ENCODE measurements at places on chromosomes 7 and 10. TPM values are rescaled to one million over a fixed set of nuclear protein-coding genes. Genes with fewer than 3 reads are reported as not detected.

- DNase-seq, result no peak
These were observed 70.3 kb downstream of the KIF20B start for GRCh38 chr10:89771684-89772083.

GRCh38 chr7:1950452-1951158 is 280.5 kb downstream of the ELFN1 start:
- DNase-seq, result no peak

GRCh38 chr7:47394751-47395252 is 187.1 kb downstream of the TNS3 start:
- no peak for DNase-seq

GRCh38 chr7:55265836-55266642 is 99.1 kb upstream of the LANCL2 start:
- DNase-seq, result no peak

DNA sequence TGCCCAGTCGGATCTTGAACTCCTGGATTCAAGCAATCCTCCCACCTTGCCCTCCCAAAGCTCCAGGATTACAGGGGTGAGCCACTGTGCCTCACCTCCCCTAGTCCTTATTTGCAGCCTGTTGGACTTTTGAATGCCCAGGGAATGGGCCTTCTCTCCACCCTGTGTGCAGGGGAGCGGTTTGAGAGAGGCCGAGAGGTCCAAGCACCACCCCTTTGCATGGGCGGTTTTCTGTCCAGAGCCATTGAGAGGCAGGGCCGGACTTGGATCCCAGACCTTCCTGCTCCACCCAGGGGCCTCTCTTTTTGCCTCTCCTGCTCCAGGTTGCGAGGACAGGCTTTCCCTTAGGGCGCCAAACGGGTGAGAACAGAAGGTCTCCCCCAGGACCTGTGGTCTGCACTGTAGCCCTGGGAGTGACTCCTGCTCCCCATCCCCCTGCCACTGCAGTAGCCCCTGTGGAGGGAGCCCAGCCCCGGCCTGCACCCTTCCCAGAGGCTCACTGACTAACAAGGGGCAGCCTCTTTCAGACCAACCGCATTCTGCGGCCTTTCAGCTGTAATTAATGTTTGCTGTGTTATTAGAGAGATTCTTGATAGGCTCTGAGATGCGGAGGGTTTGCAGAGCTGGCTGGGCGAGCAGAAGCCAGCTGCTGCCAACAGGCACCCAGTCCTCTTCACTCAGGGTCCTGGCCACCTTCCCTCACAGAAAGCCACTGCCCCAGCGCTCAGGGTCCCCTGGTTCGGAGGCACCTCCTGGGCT is 57.9 kb downstream of the ELFN1 start:
- DNase-seq, result no peak

GRCh38 chr7:28036696-28037095 is 143.9 kb downstream of the JAZF1 start:
- DNase-seq, result no peak

DNA sequence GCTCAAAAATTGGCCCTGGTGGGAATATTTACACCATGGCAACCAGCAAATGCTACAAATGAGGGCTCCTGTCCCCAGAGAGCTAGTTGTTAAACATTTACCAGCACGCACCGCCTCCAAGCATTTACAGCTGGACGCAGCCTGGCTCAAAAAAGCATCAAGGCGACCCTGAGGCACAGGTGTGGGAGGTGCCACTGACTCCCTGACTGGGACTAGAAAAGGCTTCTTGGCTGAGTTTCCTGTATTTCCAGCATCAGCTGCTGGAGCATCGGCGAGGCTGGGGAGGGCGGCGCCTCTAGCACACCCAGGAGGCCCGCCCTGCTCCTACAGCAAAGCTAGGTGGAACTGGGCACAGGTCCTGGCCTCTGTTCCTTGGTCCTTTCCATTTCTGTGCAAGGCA is 43.5 kb upstream of the ZRANB1 start:
- DNase-seq, result no peak

DNA sequence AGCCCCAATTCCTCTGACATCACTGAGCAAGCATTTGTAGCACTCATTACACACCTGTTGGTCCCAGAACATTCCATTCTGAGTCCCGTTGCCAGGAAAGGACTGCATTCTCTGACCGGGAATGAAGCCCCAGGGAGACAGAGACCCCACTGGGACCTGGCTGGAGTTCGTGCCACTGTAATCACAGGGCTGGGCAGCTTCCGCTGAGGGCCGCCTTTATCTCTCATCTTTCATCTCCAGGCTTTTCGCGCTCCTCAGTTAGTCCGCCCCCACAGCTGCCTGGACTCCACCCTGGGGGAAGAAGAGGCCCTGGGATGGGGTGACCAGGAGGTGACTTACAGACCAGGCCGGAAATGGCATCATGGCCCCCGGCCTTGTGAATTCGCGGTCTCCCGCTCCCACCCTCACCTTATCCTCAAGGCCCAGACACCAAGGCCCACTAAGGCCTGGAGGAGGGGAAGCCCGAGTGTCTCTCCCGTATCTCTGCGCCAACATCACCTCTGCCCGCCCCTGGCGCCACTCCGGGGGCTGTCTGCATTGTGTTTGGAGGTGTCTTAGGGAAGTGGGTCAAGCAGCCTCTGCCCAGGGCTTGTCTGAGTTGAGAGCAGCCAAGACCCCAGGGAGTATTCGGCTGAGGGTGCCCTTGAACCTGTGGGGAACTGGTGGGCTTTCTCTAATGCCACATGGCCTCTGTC is 75.4 kb downstream of the PROSER2 start:
- DNase-seq, result peak; percentile 56

DNA sequence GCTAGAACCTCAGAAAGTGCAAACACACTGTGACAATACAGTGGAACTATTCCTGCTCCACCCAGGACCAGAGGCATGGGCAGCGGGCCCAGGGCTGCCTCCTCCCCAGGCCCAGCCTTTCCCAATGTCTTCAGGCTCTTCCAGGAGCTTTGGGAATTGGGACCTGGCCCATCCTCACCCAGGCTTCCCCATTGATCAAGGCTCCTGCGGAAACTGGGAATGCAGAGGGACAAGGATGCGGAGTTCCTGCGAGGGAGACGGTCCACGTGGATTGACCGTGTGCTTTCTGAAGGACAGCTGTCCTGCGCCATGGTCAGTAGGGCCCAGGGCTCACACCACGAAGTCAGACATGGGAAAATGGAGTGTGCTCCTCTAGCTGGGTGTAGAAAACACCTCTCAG is 56.6 kb downstream of the CSGALNACT2 start:
- DNase-seq, result no peak

DNA sequence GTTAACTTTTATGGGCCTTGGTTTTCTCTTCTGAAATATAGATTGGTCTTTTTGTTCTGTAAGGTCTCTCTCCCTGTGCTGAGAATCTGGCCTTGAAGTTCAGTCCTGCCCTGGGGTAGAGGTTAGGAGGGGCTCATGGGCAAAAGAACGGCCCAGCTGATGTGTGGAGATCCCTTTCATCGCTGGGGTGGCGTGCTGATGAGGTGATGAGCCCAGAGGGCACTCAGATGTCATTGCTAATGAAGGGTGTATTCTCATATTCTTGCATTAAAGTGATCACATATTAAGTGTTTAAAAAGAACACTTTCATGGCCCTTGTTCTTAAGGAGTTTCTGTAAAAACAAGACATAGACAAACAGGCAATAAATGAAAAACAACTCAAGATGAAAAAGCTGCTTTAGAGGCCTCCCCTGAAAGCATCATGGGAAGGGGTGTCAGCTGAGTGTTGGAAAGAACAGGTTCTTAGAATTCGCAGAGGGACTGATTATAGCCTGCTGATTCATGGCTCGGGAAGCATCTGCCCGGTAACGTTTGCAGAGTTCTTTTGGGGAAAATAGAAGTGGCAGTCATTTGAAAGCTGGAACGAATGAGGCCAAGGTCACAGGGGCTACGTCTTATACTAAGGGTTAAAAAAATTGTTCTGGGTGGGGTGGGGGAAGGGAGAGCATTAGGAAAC is 72.5 kb upstream of the GPR158 start:
- DNase-seq, result no peak

GRCh38 chr7:45084901-45085618 is 3.7 kb downstream of the NACAD start:
- no peak for DNase-seq

GRCh38 chr7:2667843-2668242 is 20.2 kb upstream of the AMZ1 start:
- no peak for DNase-seq

GRCh38 chr10:26242706-26243350 is 26.3 kb downstream of the GAD2 start:
- DNase-seq, result no peak

DNA sequence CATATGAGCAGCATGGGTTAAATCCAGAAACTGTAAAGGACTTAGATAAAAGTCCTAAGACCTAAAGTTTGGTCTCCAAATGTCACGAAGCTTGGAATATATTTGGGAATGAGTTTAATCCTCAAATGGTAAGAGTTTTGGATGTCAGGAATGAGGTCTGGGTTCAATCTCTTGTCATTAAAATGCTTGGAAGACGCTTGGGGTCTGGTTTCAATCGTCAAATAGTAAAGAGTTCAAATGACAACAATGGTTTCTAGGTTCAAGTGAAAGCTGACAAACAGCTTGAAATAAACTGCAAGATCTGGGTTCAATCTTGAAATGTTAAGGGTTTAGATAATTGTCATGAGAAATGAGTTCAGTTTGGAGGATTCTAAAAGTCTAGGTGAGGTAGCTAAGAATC is 385.5 kb upstream of the HPS1 start:
- no peak for DNase-seq

DNA sequence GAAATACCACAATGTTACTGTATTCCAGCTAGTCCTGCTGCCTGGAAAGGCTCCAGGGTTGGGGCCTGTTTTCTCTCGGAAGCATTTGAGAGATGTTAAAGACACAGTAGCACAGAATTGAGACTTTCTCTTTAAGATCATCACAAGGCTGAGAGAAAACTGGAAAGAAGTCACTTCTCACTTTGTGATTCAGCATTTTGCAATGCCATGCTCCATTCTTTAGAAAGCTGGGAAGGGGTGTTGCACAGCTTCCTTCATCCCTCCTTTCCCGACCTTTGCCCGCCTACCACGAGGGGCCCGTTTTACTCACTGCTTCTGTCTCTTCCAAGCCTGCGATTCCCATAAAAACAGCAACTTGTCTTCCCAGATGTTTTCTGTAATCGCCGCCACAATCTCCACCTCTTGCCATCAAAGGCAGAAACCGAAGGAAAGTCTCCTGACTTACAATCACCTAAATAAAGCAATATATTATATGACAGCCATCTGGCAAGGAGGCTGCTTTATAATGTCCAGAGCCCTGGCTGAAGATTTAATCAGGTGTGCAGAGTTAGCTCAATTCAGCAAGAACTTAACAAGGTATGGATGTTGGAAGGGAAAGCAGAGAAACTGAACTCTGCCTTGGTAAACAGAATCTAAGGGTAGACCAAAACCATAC is 18.9 kb downstream of the NOD1 start:
- peak; percentile 89 for DNase-seq

DNA sequence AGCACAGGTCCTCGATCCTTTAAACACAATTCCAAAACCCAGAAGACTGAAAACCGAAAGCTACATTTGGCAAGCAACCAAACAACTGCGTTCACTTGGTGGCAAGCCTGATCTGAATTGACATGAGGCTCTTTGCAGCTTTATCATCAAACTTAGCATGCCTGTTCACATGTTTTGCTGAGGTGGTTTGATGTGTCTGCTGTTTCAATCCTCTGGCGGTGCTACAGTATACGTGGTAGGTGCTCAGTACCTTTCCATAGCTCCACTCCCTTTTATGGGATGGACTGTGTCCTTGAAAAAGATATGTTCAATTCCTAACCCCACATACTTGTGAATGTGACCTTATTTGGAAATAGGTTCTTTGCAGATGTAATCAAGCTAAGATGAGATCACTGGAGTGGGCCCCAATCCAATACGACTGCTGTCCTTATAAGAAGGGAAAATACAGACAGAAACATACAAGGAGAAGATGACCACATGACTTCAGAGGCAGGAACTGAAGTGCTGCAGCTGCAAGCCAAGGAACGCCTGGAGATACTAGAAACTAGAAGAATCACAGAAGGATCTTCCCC is 33.4 kb downstream of the CCDC6 start:
- peak; percentile 83 for DNase-seq

DNA sequence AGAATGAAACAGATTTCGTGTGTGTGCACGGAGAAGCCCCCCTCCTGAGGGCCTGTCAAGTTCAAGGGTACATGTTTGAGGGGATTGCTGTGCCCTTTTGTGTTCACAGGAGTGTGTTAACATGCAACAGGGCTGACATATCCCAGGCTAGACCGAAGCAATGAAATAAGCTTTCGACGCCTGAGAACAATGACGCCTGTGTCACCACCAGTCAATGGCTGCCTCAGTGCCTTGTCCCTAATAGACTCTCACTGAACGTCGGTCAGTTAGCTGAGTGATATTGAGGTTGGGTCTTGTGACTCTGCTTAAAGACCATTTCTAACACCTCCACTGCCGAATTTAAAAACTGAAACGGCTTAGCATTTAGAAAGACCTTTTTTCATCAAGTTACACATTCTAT is 175.2 kb upstream of the TCF7L2 start:
- DNase-seq, result no peak

GRCh38 chr7:118003476-118003875 is 130.2 kb upstream of the CTTNBP2 start:
- peak; percentile 21 for DNase-seq

DNA sequence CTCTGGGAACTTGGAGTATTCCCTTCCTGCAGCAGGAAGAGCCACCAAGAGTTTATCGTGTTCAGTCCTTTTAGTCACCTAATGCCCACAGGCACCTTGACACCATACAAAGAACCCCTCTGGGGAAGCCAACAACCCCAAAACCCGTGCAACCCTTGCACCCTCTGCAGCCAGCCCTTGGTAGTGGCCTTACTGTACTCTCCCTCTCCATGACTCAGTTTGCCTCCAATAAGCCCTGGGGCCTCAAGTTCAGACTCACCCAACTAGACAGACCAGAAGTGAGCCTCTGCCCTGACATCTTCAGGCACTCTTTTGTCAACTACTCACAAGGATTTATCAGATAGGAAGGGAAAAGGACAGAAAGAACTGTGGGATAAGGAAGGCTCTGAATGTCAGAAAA is 30.9 kb downstream of the KCNMA1 start:
- DNase-seq, result no peak

DNA sequence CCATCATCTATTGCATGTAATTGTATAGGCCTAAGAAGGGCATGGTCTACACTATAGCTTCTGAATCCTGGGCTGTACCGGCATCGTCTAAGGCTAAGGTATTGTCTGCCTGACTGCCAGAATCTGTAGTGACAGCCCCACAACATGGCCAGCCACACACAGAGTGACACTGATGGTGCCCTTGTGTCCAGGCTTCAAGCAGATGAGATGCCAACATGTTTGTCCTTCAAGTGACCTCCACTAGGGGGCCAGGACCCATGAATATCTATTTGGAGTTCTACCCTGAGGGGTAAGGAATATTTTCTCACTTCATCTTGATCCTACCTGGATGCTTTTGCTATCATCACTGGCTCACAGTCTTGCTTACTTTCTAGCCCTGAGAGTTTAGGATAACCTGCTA is 1.5 kb downstream of the CYP3A7 start:
- DNase-seq, result no peak

RARRES2 gene
- 43.4 TPM for total RNA-seq

ZNF92 gene
- total RNA-seq, result 8.7 TPM

TMEM229A gene
- total RNA-seq, result not detected

RNF148 gene
- total RNA-seq, result 0.44 TPM

FAM25C gene
- not detected for total RNA-seq

PARD3 gene
- total RNA-seq, result 59.0 TPM

ZNF425 gene
- 3.4 TPM for total RNA-seq
